Esophagus mucosa (tissue), 1 donor: ENCODE measurements at places on chromosomes 2 and 18. TPM values are rescaled to one million over a fixed set of nuclear protein-coding genes. Genes with fewer than 3 reads are reported as not detected.
A peak's percentile ranks its signal among the peaks of the same experiment; 100 is the strongest.

GRCh38 chr2:31397094-31397493 lies 17.4 kb downstream of the XDH start:
- peak; percentile 43 for ATAC-seq

DNA sequence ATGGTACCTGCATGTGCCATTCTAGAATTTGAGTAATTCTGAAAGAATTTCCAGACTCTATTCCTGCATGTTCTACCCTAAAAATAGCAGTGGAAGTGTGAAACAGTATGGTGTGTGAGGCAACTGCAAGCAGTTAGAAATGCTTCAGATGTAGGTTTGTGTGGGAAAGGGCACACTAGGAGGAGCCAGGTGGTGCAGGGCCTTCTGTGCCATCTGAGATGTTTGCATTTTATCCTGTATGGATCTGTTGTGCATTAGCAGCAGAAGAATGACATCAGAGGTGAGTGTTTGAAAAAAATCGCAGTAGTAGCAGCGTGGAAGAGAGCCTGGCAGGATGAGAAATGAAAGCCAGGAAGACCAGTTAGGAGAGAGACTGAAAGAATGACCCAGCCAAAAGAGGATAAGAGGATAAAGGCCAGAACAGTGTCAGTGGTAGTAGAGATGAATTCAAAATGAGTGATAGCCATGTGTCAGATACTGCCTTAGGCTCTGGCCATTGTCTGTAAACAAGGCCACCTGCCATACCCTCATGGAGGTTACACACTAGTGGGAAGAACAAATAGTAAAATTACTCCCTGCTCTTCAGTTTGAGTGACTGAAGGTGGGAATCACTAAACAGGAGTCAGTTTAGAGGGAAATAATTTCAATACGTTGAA lies 142.2 kb downstream of the PKP4 start:
- ATAC-seq: no peak

GRCh38 chr18:22546905-22547570 lies 129.3 kb upstream of the CTAGE1 start:
- ATAC-seq: no peak

DNA sequence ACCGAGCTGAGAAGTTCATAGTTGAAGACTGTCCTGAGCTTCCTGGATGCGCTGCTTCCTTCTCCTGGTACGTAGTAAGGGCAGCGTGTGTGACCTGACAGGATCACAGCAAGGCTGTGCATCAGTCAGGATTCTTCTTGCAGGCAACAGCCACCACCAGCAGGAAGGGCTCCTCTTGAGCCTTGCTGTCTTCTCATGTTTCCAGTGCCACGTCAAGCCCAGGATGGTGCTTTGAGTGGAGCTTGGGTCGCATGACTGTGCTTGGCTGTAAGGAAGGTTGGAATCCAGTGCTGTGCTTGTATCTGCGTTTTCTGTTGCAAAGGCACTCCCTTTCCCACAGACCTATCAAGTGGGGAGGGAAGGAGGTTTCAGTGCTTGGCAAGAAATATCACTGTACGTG lies 194.3 kb downstream of the LDLRAD4 start:
- ATAC-seq: no peak

GRCh38 chr2:178450524-178450773 lies 526 bp downstream of the PRKRA start:
- no peak for ATAC-seq

DNA sequence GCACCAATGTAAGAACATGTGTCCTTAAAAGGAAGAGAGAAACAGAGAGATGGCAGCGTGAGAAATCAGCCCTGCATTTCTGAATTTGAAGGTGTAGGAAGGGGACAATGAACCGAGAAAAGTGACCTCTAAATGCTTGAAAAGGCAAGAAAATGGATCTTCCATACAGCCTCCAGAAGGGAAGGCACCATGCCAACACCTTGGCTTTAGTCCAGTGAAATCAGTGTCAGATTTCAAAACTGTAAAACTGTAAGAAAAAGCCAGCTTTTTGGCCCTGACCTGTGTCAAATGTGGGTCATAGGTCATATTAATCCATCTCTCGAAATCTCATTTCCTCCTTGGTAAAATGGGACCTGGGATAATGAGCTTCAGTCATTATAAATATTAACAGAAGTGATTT lies 762.3 kb downstream of the DCDC2C start:
- ATAC-seq: no peak

- ATAC-seq: no peak
Measured at GRCh38 chr18:987325-988186, 82.9 kb downstream of the ADCYAP1 start.

DNA sequence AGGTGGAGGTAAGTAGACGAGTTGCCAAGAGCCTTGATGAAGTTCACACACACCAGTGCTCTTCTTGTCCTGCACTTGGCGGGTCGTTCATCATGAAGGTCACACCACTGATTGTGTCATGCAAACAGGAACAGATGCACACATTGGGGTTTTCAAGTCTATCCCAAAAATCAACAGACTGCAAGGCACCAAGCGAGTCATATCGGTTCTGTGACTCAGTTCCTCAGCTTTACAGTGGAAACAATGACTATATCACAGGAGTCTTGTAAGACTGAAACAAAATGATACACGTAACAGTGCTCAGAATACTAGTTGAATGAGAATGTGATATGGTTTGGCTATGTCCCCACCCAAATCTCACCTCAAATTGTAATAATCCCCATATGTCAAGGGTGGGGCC lies 526.9 kb upstream of the ID2 start:
- ATAC-seq: peak; percentile 48

GRCh38 chr2:125259451-125259850 lies 1234.4 kb downstream of the CNTNAP5 start:
- no peak for ATAC-seq

- no peak for ATAC-seq
Measured at GRCh38 chr2:109399066-109399465, 214.7 kb downstream of the SEPTIN10 start.

DNA sequence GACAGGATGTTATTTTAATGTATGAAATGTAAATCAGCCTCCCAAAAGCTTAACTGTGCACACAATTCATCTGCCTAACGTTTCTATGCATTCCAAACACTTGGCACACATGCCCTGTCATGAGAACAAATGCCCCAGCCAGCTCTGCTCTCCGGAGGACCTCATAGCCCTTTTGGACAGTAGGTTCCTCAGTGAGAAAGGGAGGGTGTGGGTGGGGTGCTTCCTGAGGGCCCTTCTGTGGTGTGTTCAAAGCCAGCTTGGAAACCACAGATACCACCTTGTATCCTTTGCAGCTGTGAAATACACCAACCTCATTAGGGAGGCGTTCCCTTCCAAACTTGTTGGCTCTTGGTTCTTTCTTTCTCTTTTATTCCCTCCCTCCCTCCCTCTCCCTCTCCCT lies 102.2 kb upstream of the ASB18 start:
- no peak for ATAC-seq

DNA sequence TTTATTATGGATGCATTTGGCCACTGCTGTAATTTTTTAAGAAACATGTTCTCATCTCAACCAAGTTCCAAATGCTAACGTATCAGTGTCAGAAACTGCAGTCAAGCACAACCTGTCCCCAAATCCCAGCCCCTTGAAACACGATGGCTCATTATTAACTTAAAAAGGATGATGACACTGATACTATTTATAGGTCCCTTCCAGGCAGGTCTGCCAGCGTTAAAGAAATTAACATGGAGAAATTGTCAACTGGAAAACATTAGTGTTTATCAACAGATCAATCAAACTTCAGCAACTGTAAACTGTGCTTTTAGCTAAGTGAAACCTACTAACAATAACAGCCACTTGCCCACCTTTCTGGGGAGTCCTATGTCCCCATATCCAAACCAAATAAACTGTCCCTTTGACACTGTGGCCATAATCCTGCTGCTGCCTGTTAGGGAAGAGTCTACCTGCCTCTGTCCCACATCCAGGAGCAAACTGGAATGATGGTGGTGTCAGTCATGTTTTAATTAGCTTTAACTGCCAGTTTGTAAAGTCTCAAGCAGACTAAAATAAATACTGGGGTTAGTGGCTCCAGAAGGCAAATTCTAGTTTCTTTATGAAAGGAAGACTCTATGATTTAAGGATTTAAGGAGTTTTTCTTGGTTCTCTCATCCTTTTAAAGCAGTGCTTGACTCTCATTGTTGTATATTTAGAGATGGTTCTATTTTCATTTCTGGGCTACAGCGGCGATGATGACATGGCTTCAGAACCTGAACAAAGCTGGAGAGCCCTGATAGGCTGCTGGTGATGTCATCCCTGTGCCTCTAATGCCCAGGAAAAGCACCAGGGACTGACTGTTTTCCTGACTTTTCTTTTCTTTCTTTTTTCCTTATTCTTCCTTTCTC lies 583.6 kb upstream of the PIK3C3 start:
- ATAC-seq: no peak

DNA sequence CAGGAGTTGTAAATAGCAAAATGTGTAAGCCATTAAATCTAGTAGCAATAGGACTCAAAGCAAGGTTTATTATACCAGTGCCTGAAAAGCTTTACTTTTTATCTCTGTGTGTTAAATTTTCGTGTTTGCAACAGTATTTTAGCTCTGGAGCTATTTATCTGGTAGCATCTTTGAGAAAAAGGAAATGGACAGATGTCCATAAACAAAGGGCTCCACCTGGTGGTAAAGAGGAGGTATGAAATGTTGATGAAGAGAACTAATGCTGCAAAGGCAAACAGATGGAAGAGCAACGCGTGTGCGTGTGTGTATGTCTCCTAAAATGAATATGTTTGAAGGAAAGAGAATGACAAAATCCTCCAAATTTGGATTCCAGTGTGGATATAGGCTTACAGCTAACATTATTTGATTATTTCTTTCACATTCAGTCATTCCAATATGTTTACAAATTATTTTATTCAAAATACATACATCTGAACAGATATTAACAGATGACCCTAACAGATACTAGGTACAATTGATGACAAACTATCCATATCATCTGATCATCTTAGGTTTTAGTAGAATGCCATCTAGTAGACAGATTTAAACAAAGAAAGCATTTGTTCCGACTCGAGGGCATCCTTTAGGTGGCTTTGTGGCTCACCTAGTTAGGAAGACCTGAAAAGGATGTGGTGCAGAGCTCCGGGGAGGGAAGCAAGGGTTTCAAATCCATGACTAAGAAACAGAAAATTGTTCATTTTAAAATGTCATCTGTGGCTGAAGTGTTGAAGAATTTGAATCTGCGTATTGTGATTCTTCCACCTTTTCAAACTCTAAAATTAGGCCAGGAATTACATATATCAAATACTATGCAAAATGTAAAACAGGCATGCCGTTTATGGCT lies 383.3 kb downstream of the MTX2 start:
- no peak for ATAC-seq

DNA sequence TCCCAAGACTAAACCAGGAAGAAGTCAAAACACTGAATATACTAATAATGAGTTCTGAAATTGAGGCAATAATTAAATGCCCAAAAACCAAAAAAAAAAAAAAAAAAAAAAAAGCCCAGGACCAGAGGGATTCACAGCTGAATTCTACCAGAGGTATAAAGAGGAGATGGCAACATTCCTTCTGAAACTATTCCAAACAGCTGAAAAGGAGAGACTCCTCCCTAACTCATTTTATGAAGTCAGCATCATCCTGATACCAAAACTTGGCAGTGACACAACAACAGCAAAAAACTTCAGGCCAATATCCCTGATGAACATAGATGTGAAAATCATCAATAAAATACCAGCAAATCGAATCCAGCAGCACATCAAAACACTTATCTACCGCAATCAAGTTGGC lies 108.5 kb upstream of the COL3A1 start:
- ATAC-seq: no peak

DNA sequence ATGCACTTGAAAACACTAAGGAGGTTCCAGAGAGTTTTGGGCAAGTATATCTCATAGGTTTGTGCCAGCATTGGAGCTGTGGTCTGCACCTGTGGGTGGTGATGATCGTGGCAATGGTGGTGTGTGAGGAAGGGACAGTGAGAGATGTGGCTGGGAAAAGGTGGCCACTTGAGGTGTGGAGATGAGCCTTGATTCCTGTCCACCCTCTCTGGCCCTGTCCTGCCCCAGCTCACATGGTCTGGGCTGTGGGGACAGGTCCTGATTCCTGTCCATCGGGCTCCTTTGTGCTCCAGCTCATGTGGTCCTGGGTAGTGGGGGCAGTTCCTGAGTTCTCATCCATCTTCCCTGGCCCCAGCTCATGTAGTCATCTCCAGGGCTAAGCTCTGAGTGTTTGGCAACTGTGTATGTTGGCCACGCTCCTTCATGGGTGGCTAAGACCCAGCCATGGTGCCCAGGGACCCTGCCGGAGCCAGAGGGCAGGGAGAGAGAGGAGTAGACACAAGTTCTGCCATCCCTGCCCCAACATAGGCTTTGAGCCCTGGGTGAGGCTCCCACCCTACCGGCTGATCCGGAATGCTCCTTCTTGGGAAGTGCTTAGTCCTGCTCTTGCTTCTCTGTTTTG lies 294.4 kb upstream of the HDAC4 start:
- no peak for ATAC-seq

- ATAC-seq: no peak
Measured at GRCh38 chr2:134308474-134309385, 54.9 kb downstream of the MGAT5 start.

GRCh38 chr2:2269426-2269825 lies 61.6 kb downstream of the MYT1L start:
- no peak for ATAC-seq

- ATAC-seq: no peak
Measured at GRCh38 chr2:9592699-9593098, 37.1 kb upstream of the ADAM17 start.

DNA sequence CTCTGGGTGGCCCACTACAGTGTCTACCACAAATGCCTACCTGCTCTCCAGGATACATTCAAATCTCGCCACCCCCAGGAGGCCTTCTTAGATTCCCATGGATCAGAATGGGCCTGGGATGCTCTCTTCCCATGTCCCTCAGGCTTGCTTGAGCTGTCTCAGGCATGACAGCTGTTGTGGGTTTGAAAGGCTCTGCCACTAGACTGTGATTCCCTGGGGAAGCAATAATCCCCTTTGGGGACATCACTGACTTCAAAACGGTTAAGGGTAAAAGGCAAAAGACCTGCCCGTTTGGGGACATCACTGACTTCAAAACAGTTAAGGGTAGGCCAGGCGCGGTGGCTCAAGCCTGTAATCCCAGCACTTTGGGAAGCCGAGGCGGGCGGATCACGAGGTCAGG lies 35.8 kb upstream of the ZNF516 start:
- no peak for ATAC-seq

DNA sequence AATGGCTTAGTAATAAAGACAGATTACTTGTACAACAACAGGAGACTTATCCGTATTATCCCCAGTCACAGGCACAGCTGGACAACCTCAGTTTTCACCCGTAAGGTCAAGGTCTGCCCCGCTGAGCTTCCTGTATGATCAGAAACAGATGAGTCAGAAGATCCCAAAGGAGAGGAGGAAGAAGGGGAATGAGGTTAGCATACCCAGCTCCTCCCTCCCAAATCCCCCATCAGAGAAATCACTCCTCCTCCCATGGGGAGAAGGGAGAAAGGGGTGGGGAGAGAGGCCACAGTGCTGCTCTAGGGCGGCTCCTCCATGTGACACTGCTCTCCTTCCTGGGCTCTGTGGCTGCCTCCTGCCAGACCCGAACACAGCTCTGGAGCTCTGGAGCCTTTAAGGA lies 53.8 kb upstream of the SPTBN1 start:
- ATAC-seq: no peak

REL gene
- 19.8 TPM for total RNA-seq

KCNJ13 gene
- not detected for total RNA-seq

EMILIN1 gene
- 3.0 TPM for total RNA-seq

MYO1B gene
- total RNA-seq: 65.2 TPM

ATP8B1 gene
- 37.7 TPM for total RNA-seq

TUBB8B gene
- total RNA-seq: not detected

IL1F10 gene
- not detected for total RNA-seq

ADCYAP1 gene
- 0.12 TPM for total RNA-seq

UCN gene
- total RNA-seq: 0.56 TPM

MC4R gene
- not detected for total RNA-seq

C1QL2 gene
- not detected for total RNA-seq

DLGAP1 gene
- 0.28 TPM for total RNA-seq
